Occipital lobe (tissue), 3 donors: ENCODE measurements at places on chromosomes 5 and 9.

GRCh38 chr9:6305954-6306563 lies 22.1 kb upstream of the TPD52L3 start:
- no peak for DNase-seq

DNA sequence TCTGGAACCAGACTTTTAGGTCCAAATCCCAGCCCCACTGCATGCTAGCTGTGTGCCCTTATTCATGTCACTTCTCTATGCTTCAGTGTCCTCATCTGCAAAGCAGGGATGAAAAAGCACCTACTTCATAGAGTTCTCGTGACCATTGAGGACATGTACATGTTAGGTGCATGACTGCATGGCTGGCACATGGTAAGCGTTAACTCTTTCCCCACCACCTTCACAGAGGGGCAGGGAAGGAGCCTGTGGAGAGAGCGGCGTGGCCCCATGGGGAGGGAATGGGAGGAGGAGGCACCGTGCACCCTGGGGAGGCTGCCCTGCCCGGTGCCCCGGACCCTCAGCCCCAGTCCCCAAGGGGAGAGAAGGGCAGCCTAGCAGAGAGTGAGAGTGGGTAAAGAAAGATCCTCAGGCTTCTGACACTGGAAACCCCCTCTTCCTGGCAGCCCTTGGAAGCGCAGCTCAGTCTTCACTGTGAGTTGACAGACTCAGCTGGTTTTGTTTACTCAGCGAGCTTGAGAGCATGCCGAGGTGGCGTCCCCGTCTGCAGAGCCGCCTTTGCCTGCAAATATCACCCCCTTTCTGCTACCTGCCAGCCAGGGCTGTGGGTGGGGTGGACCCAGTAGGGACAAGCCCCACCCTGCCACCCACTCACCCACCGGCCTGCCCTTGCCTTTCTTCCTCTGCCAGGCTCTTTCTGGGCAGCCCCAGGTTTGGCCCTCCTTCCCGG lies 10.6 kb upstream of the ANGPTL2 start:
- no peak for DNase-seq

DNA sequence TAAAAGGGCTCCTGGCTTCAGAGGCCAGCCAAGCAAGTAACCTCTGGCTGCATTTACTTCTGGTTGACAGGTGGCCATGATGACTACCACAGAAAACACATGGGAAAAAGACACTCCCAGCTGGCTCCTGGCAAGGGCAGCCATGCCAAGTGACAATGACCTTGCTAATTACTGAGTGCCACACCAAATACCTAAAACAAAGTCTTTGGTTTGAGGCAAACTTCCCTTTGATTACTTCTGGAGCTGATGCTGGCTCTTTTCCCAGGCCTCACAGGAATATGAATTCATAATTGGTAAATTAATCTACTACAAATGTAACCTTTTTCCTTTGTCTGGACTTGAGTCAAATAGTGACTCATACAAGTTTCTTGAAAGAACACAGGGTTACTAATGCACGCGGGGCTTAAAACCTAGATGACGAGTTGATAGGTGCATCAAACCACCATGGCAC lies 61.0 kb downstream of the LPAR1 start:
- DNase-seq, result no peak

- DNase-seq, result no peak
Observed at GRCh38 chr5:17907094-17907493, 272.8 kb downstream of the TAF11L14 start.

- no peak for DNase-seq
Observed at GRCh38 chr5:54329731-54330709, 19.6 kb upstream of the ARL15 start.

DNA sequence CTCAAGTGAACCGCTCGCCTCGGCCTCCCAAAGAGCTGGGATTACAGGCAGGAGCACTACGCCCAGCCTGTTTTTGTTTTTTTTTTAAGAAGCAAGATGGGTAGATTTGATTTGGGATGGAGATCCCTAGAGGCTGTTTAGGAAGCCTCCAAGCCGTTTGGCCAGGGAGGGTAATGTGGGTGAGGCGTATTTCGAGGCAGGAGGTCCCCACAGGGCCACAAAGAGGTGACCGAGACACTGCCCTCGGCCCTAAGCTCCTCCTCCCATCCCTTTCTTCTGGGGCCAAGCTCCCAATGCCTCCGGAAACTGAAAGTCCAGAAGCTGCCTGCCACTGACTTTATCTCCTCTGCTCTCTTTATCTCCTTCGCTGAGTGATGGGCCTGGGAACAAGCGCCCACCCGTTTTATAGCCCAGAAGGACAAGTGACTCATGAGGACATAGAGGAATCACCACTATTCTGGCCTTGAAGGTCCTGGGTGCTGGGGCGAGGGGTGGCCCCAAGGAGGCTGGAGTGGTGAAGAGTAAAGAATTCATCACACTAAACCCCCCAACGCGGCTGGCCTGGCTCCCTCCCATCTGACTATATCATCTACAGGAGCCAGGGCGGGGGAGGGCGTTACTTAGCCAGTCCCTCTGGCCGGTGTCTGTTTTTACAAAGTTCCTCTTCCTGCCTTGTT lies 2.0 kb upstream of the RALGDS start:
- DNase-seq, result no peak

GRCh38 chr9:84785792-84786547 lies 116.4 kb downstream of the NTRK2 start:
- no peak for DNase-seq

- DNase-seq, result no peak
Observed at GRCh38 chr5:78667461-78668103, 19.0 kb upstream of the LHFPL2 start.

DNA sequence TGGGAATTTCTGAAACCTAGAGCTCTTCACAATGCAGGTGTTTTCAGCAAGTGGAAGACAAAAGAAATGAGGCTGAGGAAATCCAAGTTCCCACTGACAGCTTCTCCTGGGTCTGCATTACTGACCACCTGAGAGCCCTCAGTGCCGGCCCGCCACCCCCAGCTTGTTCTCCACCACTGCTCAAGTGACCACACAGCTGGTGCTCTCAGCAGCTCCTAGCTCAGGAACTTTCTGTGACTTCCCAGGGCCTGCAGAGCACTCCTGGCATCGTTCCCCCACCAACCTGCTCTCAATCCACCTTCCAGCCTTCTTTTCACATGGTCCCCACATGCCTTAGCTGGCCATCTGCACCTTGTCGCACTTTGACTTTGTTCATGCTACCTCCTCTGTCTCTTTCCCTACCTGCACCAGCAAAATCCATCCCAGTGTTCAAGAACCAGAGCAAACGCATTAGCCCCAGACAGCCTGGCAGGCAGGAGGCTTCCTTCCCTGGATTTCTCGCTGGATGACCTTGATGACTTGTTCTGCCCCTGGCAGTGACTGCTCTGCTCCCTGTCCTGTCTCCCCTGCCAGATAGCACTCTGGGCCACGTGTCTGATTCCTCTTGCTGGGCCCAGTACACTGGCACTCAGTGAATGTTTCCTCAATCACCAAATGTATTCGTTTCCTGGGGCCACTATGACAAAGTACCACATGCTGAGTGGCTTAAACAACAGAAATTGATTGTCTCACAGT lies 35.1 kb upstream of the NANS start:
- no peak for DNase-seq

GRCh38 chr5:127396490-127397155 lies 106.0 kb downstream of the MEGF10 start:
- DNase-seq, result no peak

- no peak for DNase-seq
Observed at GRCh38 chr9:129665814-129666520, 520 bp downstream of the PRRX2 start.

DNA sequence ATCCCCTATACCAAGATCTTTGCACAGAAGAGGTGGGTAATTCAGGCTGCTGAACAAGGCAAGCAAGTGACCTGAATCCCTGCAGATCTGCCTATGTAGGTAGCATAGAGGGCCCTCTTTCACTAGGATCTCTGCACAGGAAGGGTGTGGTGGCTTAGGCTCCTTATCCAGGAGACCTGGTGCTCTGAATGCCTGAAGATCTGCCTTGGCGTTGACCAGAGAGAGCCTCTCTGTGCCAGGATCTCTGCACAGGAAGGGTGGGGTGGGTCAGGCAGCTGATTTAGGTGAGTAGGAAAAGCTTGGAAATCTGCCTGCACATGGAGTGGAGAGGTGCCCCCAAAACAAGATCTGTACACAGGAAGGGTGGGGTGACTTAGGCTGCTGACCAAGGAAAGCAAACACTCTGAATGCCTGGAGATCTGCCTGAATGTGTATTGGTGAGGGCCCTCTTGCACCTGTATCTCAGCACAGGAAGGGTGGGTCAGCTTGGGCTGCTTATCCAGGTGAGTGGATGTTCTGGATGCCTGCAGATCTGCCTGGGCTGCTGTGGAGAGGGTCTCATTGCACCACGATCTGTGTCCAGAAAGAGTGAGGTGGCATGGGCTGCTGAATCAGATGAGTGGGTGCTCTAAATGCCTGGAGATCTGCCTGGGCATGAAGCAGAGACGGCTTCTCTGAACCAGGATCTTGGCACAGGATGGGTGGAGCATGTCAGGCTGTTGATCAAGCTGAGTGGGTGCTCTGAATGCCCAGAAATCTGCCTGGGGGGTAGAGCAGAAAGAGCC lies 365.9 kb downstream of the DMAC1 start:
- DNase-seq, result no peak

GRCh38 chr5:74240783-74241750 lies 399.5 kb downstream of the ENC1 start:
- DNase-seq, result no peak

- DNase-seq, result no peak
Observed at GRCh38 chr5:36839489-36840476, 36.8 kb upstream of the NIPBL start.
